Eye (tissue), 1 donor: ENCODE measurements at places on chromosomes 1 and 21.

DNA sequence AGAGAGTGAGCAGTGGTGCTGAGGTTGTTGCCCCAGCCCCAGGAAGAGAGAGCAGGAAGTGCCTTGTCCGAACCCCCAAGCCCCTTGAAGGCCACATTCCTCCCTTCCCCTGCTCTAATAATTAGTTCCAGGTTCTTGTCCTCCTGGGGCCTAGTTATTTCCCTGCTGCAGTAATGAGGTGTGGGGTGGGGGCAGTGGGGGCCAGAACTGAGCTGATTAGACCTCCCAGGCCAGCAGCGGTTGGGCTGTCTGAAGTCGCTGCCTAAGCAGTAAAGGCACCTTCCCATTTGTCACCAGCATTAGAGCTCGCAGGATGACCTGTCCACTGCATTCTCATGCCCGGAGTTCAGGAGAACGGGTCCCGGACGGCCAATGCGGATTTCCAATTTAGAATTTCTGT, 186.5 kb upstream of the CSF3R start:
- peak; percentile 76 for DNase-seq

GRCh38 chr1:18279351-18280074, 171.9 kb downstream of the IGSF21 start:
- DNase-seq: no peak

GRCh38 chr1:187070076-187070475, 241.3 kb downstream of the PLA2G4A start:
- no peak for DNase-seq

- DNase-seq: no peak
These were observed 6.2 kb downstream of the CROCC start for GRCh38 chr1:16927711-16928485.

DNA sequence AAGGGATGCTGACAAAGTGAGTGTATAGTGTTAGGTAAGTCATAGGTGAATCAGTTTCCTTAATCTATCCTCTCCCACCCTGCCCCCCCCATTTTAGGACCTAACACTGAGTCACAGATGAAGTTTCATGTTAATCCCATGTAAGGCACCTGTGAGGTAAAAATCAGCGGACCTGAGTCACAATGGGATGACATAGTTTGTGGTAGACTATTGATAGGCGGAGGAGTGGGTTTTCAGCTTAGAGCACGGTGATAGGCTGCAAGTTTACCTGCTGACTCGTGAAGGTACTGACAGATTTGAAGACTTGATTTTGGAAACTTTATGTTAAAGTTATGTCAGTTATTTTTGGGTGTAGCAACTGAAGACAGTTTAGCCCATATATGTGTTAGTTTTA, 1.7 kb downstream of the TOR1AIP1 start:
- DNase-seq: no peak

- DNase-seq: no peak
These were observed 25.3 kb upstream of the RRP15 start for GRCh38 chr1:218259800-218260199.

DNA sequence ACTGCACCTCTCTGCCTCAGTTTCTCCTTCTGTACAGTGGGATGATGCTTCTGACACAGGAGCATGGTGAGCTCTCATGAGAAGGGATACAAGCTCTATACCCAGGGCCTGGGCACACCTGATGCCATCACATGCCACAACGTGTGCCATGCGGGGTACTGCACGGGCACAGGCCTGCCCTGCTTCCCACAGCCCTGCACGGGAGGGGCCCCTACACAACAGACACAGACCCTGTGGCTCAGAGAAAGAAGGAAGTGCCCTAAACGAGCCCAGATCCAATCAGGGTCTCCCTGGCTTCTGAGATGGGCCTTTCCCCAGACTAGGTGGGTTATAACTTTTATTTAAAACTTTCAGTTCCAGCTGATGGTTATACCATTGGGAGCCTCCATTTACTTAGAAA, 24.6 kb downstream of the C2CD2 start:
- DNase-seq: no peak

GRCh38 chr21:45570826-45571601, 28.8 kb upstream of the SLC19A1 start:
- peak; percentile 75 for DNase-seq

- no peak for DNase-seq
These were observed 6.3 kb upstream of the FOXO6 start for GRCh38 chr1:41354956-41355355.

- DNase-seq: peak; percentile 50
These were observed 2.2 kb downstream of the S100A2 start for GRCh38 chr1:153563483-153563901.

DNA sequence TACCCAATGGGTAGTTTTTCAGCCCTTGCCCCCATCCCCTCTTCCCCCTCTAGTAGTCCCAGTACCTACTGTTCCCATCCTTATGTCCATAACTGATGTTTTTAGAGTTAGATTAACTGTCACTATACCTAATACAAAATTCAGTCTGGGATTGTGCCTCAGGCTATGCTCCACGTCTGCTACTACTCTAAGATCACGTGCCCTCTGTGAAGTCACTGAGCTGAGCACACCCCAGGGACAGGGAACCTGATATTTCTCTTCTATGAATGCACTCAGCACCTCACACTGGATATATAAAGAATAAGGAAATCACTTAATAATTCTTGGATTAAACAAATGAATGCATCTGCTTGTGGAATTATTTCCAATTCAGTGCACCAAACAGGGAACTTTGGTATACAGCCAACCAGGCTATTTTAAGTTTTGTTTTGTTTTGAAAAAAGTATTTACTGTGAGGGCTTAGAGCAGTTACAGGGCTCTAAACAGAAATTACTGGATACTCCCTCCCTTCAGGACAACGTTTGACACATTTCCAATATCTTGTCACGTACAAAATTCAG, 307.9 kb downstream of the SMYD3 start:
- DNase-seq: peak; percentile 76

DNA sequence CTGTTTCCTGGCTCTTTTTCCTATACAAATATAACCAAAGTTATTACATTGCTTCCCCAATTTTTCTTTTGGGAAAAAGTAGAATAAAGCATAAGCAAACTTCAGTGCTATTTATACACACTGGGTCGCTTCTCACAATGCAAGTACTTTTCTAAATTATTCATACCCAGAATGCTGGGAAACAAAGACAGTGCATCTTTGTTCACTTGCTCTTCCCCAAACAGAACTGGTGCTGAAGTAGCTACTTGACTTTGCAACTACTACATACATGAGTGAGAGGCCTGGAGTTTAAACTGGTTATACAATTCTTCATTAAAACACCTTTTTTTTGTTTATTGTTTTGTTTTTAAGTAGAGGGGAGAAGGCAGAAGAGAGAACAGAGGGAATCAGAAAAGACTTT, 40.2 kb downstream of the STX6 start:
- peak; percentile 50 for DNase-seq

DNA sequence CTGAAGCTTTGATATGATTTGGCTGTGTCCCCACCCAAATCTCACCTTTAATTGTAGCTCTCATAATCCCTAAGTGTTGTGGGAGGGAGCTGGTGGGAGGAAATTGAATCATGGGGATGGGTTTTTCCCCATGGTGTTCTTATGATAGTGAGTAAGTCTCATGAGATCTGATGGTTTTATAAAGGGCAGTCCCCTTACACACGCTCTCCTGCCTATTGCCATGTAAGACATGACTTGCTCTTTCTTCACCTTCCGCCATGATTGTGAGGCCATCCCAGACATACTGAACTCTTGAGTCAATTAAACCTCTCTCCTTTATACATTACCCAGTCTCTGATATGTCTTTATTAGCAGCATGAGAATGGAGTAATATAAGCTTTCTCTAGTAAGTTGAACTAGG, 261.9 kb downstream of the HLX start:
- no peak for DNase-seq

DNA sequence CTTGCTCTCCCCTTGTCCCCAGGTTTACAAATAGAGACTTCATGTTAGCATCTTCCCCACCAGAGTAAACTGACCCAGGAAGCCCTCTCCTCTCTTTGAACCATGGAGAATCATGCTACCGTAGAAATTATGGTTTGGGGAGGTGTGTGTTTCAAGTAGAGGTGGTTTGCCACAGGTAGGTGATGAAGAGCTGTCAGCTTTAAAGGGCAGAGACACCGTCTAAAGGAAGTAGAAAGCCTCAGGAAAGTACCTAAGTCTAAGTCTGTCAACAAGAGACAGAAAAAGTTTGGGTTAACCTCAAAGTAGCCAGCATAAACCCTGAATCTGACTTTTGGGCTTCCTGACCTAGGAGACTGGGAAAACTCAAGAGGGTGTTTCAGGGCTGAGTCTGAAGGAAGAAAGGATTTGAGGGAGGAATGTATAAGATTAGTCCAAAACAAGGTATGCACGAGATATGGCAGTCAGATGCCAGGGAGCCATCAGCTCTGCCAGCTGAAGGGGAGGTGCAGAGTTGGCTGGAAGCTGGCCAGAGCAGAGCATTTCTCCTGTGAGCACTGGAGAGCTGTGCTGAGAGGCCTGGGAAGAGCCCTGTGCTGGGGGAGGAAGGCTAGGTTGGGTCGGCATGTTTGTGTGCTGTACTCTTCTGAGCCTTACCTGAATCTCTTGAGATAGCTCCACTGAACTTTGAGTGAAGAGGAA, 14.3 kb downstream of the ADAMTSL4 start:
- no peak for DNase-seq

DNA sequence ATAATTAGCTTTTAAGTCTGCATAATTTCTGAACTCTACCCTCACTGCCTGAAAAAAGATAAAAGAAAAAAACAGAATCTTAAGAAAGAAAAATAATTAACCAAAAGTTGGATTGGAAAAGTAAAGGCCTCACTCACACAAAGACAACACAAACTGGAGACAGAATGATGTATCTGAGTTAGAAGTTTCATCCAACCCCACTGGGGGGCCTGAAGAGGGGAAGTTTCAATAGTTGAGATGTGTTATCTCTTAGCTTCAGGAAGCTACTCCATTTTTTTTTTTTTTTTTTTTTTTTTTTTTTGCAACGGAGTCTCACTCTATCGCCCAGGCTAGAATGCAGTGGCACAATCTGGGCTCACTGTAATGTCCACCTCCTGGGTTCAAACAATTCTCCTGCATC, 19.9 kb downstream of the SYDE2 start:
- DNase-seq: no peak

GRCh38 chr1:222824641-222825040, 9.8 kb downstream of the DISP1 start:
- DNase-seq: peak; percentile 41

DNA sequence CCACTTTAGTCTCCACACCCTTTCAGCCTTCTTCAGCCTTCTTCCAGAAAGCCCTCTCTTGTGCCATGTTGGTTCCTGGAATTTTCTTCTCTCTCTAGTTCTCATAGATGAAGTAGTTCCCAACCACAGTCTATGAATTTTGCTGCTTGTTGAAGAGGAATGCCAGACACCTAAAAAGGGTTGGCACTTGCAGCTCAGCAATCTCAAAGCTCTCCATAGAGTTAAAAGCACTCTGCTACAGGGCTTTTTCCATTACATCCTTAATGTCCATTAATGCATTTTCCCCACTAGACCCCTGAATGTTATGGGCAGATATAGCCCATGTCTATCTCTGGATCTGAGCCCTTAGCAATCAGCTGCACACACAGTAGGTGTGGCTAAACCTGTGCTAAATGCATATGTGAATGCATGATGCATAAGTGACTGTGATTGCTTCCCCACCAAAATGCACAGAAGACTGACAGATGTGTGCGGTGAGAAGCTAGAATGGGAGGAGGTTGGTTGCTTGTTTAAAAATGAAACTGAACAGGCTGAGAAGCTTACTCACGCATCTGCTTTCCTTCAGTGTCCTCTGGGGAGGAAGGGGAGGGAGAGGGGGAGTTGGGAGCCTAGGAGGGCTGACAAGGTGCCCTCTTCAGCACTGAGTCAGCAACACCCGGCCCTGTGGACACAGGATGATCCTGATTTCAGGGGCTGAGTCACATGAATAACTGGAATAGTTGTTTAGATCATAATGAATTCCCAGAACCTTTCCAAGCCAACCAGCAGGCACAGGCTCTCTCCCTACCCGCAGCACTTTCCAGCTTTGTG, 146.1 kb upstream of the FGGY start:
- DNase-seq: peak; percentile 78

DNA sequence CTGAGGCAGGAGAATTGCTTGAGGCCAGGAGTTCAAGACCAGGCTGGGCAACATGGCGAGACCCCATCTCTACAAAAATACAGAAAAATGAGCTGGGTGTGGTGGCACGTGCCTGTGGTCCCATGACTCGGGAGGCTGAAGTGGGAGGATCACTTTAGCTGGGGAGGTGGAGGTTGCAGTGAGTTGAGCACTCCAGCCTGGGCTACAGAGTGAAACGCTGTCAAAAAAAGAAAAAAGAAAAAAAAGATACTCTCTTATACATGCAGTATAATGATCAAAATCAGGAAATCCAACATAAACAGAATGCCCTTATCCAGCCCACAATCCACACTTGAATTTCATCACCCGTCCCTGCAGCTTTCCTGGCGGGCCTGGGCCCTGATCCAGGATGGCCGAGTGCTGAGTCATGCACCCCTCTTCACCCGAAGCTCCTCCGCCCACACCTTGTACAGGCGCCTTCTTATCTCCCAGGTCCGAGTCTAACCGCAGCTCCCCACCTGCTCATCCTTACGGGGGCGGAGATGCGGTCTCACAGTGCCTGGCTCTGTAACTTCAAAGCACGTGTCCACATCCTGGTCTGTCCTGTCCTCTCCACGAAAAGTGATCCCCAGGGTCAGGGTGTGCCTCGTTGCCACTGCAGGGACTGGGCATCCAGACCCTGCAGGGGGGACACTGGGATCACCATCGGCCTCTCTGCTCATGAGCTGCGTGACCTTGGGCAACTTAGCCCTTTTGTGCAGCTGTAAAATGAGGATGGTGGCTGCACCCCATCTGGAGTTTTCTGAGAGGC, 120.2 kb upstream of the SLC45A1 start:
- no peak for DNase-seq

GRCh38 chr1:208977012-208977411, 606.5 kb upstream of the CAMK1G start:
- no peak for DNase-seq

DNA sequence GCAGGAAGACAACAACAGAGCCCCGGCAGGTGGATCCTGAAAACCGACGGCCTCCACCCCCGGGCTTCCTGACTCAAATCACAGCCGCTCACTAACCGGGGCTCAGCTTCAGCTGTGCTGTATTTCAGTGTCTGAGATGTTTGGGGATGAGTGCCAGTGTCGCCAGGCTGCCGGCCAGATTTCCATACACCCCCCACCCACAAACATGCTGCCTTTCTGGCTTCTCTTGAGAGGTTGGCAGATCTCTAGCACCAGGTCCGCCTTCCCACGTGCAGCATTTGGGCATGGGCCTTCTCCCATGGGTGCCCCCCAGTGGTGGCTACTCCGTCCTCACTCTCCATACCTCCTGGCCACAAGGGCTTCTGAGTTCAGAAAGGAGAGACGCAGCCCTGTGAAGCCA, 34.8 kb downstream of the KCNAB2 start:
- peak; percentile 24 for DNase-seq

GRCh38 chr21:42301371-42302075, 13.7 kb downstream of the TFF3 start:
- no peak for DNase-seq

- no peak for DNase-seq
These were observed 42.2 kb upstream of the TARBP1 start for GRCh38 chr1:234520908-234521817.

- peak; percentile 58 for DNase-seq
These were observed at the start of gene HAPLN2 for GRCh38 chr1:156618853-156619581. Gene HAPLN2 (plus strand): TSS chr1:156619415. CDS start chr1:156623491, 4,076 bp downstream.

- no peak for DNase-seq
These were observed 3.3 kb downstream of the PDZK1IP1 start for GRCh38 chr1:47186267-47187185.
